Activated T-cell treated with anti-CD3 and anti-CD28 coated beads, Interleukin-2, amount 50 U/mL, for 48 hours (primary cell): ENCODE measurements at places on chromosomes 2 and 18.

DNA sequence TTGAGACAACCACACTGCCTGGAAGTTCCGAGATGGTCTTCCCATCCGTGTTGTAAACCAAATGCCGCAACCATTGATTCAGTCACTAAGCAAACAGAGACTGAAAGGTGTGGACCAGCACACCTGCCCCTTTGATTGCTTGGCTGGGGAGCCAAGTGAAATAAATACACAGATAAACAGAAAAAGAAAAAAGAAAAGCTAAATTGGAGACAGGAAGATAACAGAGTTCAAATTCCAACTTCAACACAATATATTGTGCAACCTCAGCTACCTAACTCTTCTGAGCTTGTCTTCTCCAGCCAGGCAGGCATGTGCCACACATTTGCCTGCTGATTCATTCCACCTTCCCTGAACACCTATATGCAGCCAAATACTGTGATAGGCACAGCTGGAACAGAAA, 110.9 kb downstream of the PID1 start:
- no peak for DNase-seq

DNA sequence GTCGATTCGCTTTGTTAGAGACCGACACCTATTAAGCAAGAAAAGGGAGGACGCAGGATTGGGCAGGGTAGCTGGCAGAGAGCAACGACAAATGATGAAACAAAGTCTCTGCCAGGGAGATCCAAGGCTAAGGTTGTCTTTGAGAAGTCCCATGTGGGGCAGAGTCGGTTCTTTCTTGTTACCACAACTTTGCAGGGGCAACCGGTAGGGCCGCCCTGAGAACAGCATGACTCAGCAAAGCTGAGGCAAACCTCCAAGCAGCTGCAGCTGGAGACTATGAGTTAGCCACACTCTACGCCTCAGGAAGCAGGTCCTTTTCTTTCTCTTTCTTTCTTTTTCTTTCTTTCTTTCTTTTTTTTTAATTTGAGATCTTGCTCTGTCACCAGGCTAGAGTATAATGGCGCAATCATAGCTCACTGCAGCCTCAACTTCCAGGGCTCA, 452.3 kb upstream of the ID2 start:
- DNase-seq: peak; percentile 61

GRCh38 chr18:3081584-3081991, 68.6 kb upstream of the LPIN2 start:
- DNase-seq: no peak

- DNase-seq: peak; percentile 64
Measured at GRCh38 chr2:290090-290722, 2.3 kb upstream of the ALKAL2 start.

- DNase-seq: no peak
Measured at GRCh38 chr2:85475799-85476490, 57.4 kb downstream of the SH2D6 start.

DNA sequence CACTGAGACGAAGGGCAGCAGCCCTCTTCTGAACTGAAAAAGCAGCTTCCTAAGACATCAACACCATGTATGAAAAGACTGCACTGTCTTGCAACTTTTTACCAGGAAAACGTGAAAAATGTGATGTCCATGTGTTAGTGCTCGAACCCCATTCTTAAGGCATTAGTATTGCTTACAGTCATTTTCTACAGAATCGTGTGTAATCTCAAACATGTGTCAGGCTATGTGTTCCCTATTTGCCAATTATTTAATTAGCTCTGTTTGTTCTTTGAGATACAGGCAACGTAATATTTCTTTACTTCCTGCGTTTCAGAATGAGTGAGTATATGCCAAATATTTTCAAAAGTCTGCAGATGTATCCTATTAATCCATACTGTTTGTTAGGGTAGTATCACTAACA, 307.7 kb upstream of the CCDC68 start:
- DNase-seq: no peak

- peak; percentile 93 for DNase-seq
Measured at GRCh38 chr2:196639180-196640030, at the start of gene CCDC150. Gene CCDC150 (plus strand): TSS chr2:196639715. CDS start chr2:196639767, 52 bp downstream.

DNA sequence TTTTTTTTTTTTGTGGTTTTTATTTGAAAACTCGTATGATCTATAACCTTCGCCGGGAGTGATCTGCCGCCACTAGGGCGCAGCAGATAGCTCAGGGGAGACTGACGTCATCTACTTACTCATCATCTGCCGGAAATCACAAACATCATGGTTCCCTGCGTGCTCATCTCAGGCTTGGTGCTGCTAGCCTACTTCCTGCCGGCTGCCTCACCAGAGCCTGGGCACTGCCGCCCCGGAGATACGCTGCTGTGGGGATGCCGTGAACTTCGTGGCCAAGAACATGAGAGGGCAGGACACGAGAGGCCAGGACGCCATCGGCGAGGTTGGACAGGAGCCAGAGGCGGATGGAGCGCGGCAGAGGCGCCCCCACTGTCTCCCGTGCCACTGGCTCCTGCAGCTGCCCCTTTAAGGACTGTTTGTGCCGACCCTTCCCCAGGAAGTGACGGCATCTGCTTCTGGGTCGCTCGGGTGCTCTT, 68.8 kb downstream of the DOK6 start:
- peak; percentile 75 for DNase-seq
